Lung (tissue), 17 donors: ENCODE measurements at places on chromosomes 7 and 10. TPM values are rescaled to one million over a fixed set of nuclear protein-coding genes. Genes with fewer than 3 reads are reported as not detected.

DNA sequence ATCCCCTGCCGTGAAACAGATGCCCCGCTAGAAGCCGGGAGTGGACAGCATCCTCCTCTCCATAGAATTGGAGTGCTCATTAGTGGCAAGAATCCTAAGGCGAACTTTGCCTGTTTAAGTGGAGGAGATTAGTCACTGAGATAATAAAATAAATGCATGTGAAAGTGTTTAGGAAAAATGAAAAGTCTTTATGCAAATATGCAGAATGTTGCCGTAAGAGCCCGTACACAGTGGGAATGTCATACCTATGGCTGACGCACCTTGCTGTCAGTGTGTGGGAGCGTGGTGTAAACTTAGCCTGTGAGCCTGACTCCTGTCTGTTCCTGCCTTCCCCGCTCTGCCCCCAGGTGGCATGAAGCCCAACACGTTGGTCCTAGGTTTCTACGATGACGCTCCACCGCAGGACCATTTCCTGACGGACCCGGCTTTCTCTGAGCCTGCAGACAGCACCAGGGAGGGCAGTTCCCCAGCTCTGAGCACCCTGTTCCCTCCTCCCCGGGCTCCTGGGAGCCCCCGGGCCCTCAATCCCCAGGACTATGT, 1.7 kb upstream of the TRIP6 start:
- no peaks in the 10 kb centered on the region for H3K27me3 ChIP-seq
- peaks cover 25% of the 10 kb centered on the region for H3K36me3 ChIP-seq
- H3K4me1 ChIP-seq: peaks cover 7% of the 10 kb centered on the region
- no peak overlapping the region for H3K4me3 ChIP-seq
- peak overlapping the region; percentile 72 for H3K27ac ChIP-seq

DNA sequence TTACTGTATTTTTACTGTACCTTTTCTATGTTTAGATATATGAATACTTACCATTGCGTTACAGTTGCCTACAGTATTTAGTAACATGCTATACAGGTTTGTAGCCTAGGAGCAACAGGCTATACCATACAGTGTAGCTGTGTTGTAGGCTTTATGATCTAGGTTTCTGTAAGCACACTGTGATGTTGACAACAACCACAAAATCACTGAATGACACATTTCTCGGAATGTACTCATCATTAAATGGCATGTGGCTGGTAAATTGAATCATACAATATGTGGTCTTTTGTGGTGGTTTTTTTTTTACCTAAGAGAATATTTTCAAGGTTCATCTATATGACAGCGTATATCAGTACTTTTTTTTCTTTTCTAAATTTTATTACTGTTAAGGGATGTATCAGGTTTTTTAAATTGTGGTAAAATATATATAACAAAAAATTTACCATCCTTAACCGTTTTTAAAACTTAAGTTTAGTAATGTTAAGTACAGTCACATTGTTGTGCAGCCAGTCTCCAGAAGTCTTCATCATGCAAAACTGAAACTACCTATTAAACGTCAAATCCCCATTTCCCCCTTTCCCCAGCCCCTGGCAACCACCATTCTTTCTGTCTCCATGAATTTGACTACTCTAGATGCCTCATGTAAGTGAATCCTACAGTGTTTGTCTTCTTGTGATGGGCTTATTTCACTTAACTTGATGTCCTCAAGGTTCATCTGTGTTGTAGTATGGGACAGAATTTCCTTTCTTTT, 21.5 kb downstream of the BTAF1 start:
- peaks cover 16% of the 10 kb centered on the region for H3K36me3 ChIP-seq
- H3K27ac ChIP-seq: no peak overlapping the region
- H3K4me3 ChIP-seq: no peak overlapping the region
- no peak for DNase-seq
- no peaks in the 10 kb centered on the region for H3K27me3 ChIP-seq

Gene ADRB1
- 21.4 TPM for total RNA-seq

DNA sequence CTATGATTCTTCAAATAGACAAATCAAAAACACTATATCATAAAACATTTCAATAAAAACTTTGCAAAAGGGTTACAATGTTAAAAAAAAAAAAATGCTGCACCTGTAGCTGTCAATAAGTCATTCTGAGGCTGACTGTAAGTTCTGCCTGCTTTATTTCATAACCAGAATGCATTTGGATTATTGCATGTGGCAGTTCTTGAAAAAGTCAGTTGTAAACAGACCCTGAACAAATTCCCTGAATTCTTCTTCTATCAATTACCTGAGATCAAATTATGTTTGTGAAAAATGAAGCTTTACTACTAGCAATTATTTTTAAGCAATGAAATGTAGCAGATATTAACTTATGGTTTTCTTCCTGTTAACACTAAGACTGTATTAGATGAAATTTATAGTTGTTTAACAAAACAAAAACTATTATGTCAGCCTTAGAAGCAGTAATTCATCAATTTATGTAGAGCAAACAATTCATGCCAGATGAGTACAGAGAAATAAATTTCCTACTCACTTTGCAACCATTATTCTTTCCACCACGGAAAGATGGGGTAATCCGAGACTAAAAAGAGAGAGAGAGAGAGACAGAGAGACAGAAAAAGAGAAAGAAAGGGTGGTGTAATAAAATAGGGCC, 107.8 kb downstream of the SFMBT2 start:
- DNase-seq: no peak
- H3K27ac ChIP-seq: no peak overlapping the region
- no peaks in the 10 kb centered on the region for H3K27me3 ChIP-seq
- H3K4me3 ChIP-seq: no peak overlapping the region

- no peak overlapping the region for H3K27ac ChIP-seq
- no peaks in the 10 kb centered on the region for H3K27me3 ChIP-seq
- no peaks in the 10 kb centered on the region for H3K4me1 ChIP-seq
- no peak overlapping the region for H3K4me3 ChIP-seq
Measured at GRCh38 chr7:46450886-46451285, 529.8 kb upstream of the IGFBP3 start.

Gene C10orf105
- 0.14 TPM for total RNA-seq

- no peak for DNase-seq
- no peak overlapping the region for H3K27ac ChIP-seq
- no peak overlapping the region for H3K4me3 ChIP-seq
- no peaks in the 10 kb centered on the region for H3K36me3 ChIP-seq
- no peaks in the 10 kb centered on the region for H3K27me3 ChIP-seq
Measured at GRCh38 chr10:15163253-15163828, 5.2 kb downstream of the NMT2 start.

DNA sequence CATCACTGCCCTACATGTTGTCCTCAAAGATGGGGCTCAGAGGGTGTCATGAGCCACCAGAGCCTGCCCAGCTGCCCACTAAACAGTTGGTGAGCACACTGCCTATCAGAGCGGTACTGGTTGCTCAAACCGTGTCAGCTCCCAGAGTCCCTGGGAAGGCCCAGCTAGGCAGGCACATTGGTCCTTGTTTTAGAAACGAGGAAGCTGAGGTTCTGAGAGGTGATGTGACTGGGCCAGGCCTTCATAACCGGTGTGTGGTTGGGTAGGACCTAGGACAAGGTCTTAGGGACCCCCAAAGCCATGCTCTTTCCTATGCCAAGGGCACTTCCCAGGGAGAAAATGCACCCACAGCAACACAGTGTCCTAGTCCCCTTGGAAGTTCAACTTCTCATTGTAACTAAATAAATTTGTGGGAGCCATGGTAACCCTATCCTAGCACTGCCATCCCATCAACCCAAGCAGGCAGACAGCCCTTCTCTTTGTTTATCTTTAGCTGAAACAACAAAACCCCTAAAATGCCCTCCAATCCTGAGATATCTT, 174.7 kb upstream of the PDE1C start:
- no peak overlapping the region for H3K27ac ChIP-seq
- H3K4me1 ChIP-seq: no peaks in the 10 kb centered on the region
- H3K27me3 ChIP-seq: no peaks in the 10 kb centered on the region
- H3K36me3 ChIP-seq: no peaks in the 10 kb centered on the region

GRCh38 chr7:134690016-134690415, 43.4 kb downstream of the BPGM start:
- H3K27ac ChIP-seq: no peak overlapping the region
- no peaks in the 10 kb centered on the region for H3K27me3 ChIP-seq
- no peak overlapping the region for H3K4me3 ChIP-seq
- H3K36me3 ChIP-seq: no peaks in the 10 kb centered on the region

GRCh38 chr10:130751106-130751840, 560.2 kb downstream of the TCERG1L start:
- H3K27ac ChIP-seq: no peak overlapping the region
- H3K36me3 ChIP-seq: no peaks in the 10 kb centered on the region
- H3K4me3 ChIP-seq: no peak overlapping the region
- no peaks in the 10 kb centered on the region for H3K4me1 ChIP-seq
- no peaks in the 10 kb centered on the region for H3K27me3 ChIP-seq

- peaks cover 13% of the 10 kb centered on the region for H3K4me1 ChIP-seq
- H3K4me3 ChIP-seq: no peak overlapping the region
- H3K27me3 ChIP-seq: no peaks in the 10 kb centered on the region
- no peaks in the 10 kb centered on the region for H3K36me3 ChIP-seq
Measured at GRCh38 chr7:145398758-145399157, 562.9 kb upstream of the TPK1 start.

GRCh38 chr10:117449636-117450035, 74.4 kb upstream of the PDZD8 start:
- no peak overlapping the region for H3K27ac ChIP-seq
- no peak overlapping the region for H3K4me3 ChIP-seq
- no peak for DNase-seq
- no peaks in the 10 kb centered on the region for H3K4me1 ChIP-seq
- H3K27me3 ChIP-seq: no peaks in the 10 kb centered on the region
- H3K36me3 ChIP-seq: no peaks in the 10 kb centered on the region

GRCh38 chr10:29585488-29585976, 49.2 kb downstream of the SVIL start:
- no peak overlapping the region for H3K27ac ChIP-seq
- no peaks in the 10 kb centered on the region for H3K36me3 ChIP-seq
- H3K27me3 ChIP-seq: no peaks in the 10 kb centered on the region

Gene GARIN1A
- total RNA-seq: 1.6 TPM

GRCh38 chr7:25073451-25073850, 51.6 kb downstream of the CYCS start:
- no peaks in the 10 kb centered on the region for H3K36me3 ChIP-seq
- no peak overlapping the region for H3K27ac ChIP-seq
- peak; percentile 28 for DNase-seq
- H3K27me3 ChIP-seq: no peaks in the 10 kb centered on the region
- no peaks in the 10 kb centered on the region for H3K4me1 ChIP-seq
- no peak overlapping the region for H3K4me3 ChIP-seq

GRCh38 chr7:91668217-91668616, 212.3 kb downstream of the MTERF1 start:
- H3K27ac ChIP-seq: no peak overlapping the region
- no peaks in the 10 kb centered on the region for H3K4me1 ChIP-seq
- no peak overlapping the region for H3K4me3 ChIP-seq

DNA sequence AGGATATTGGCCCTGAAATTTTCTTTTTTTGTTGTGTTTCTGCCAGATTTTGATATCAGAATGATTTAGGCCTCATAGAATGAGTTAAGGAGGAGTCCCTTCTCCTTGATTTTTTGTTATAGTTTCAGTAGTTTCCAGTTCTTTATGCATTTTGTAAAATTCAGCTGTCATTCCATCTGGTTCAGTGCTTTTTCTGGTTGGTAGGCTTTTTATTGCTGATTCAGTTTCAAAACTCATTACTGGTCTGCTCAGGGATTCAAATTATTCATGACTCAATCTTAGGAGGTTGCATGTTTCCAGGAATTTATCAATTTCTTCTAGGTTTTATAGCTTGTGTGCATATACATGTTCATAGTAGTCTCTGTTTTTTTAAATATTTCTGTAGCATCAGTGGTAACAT, 10.1 kb upstream of the TMEM196 start:
- no peak overlapping the region for H3K27ac ChIP-seq
- DNase-seq: no peak
- H3K4me3 ChIP-seq: no peak overlapping the region
- H3K4me1 ChIP-seq: no peaks in the 10 kb centered on the region
- H3K27me3 ChIP-seq: no peaks in the 10 kb centered on the region

Gene NKX1-2
- not detected for total RNA-seq

DNA sequence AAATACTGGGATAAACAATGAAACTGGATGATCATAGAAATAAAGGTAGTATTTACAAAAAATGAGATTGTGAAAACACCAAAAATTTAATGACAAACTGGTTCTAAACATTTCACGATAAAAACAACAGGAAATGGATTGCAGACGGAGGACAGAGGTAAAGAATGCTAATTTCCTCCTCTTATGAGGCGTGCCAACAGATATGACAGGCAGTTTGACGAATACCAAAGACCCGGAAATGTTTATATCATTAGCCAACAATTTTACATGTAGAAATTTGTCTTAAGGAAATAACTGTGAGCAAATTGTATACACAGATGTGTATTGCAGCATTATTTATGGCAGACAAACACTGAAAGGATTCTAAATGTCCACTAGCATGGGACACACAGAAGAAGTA, 162.0 kb upstream of the MGMT start:
- H3K4me1 ChIP-seq: no peaks in the 10 kb centered on the region
- H3K4me3 ChIP-seq: no peak overlapping the region
- H3K27me3 ChIP-seq: no peaks in the 10 kb centered on the region
- no peaks in the 10 kb centered on the region for H3K36me3 ChIP-seq

GRCh38 chr7:1995426-1995825, 237.3 kb downstream of the MAD1L1 start:
- H3K27me3 ChIP-seq: no peaks in the 10 kb centered on the region
- DNase-seq: no peak
- no peak overlapping the region for H3K27ac ChIP-seq
- H3K36me3 ChIP-seq: no peaks in the 10 kb centered on the region
- no peaks in the 10 kb centered on the region for H3K4me1 ChIP-seq
- H3K4me3 ChIP-seq: no peak overlapping the region

DNA sequence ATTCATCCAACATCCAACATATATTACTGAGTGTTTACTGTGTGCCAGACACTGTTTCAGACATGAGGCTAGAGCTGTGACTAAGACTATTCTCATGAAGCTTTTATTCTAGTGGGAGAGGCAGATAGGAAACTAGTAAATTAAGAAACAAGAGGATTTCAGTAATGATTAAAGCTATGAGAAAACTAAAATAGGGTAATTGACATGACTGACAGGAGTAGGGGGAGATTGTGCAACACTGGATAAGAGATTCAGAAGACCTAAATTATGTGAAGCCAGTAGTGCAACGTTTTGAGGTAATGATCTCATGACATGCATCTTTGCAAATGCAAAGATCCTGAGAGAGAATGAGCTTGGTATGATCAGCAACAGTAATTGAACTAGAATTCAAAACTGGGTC, 48.6 kb upstream of the MKLN1 start:
- no peak overlapping the region for H3K4me3 ChIP-seq
- no peaks in the 10 kb centered on the region for H3K36me3 ChIP-seq
- H3K27ac ChIP-seq: no peak overlapping the region
- no peak for DNase-seq
- no peaks in the 10 kb centered on the region for H3K4me1 ChIP-seq

DNA sequence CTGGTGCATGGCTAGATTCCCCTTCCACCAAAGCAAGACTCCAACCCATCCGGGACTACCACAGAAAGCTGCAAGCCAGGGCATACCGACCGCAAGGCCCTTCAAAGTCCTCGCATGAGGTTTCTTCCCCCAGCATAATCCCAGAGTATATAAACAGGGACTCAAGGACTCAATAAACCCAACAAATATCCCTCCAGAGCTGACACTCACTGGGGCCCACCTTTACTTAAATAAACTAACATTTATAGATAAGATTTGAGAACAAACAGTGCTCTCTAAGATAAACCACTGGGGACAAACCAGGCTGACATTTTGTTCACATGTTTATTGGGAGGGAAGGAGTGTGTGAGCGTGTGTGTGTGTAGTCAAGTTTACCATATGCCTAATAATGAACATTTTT, 138.2 kb downstream of the ADAM12 start:
- no peak for DNase-seq
- H3K4me3 ChIP-seq: no peak overlapping the region
- H3K27ac ChIP-seq: no peak overlapping the region
- H3K36me3 ChIP-seq: no peaks in the 10 kb centered on the region
- no peaks in the 10 kb centered on the region for H3K27me3 ChIP-seq
